ENCODE measurements at places on chromosomes 11 and 22.

DNA sequence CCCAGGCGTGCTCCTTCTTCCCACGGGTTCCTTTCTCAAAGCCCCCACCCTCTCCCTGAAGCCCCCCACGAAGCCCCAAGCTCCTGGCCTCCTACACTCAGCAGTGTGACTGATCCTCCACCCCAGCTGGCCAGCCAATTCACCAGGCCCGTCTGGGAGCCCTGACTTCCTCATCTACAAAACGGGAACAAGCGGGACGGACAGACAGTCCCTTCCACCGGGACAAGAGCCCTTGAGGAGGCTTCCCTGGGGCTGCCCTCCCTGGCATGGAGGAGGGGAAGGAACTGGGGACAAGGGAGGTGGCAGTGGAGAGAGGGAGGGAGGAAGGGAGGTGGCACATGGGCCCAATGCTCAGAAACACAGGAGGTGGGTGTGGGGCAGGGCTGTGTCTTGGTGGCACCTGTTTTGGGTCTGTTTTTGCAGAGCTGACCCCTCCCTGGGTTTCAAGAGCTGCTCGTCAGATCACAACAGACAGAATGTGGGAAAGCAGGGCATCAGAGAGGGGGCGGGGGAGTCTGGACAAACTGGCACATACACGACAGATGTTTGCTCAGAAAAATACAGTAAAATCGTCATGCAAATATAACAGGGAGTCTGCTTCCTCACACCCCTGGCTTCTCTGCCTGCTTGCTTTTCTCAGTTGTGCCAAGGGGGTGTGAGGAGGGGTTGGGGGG lies 56.8 kb downstream of the ELFN2 start:
- no peak for DNase-seq

GRCh38 chr11:32809313-32809712 lies 14.9 kb upstream of the CCDC73 start:
- DNase-seq: peak; percentile 66

DNA sequence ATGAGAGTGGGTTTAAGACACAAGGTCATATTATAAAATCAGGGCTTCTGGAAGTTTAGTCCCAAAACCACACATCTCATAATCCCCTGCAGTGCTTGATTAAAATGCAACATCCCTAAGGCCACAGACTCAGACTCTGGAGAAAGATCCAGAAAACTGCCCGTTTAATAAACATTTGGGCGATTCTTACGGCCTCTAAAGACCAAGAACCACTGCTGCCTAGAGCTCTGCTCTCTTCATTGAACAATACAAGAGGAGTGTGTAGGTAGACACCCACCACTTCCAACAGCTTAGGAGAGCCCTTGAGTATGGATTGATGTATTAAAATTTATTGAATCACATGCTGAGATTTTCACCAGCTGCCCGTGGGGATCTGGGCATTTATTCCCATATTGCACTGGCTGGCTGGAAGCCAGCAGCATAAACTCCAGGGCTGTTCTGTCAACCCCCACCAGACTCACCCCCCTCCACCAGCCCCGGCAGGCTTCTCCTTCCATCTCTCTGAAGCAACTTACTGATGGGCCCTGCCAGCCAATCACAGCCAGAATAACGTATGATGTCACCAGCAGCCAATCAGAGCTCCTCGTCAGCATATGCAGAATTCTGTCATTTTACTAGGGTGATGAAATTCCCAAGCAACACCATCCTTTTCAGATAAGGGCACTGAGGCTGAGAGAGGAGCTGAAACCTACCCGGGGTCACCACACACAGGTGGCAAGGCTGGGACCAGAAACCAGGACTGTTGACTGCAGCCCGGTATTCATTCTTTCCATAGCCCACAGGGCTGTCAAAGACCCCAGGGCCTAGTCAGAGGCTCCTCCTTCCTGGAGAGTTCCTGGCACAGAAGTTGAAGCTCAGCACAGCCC lies 749 bp upstream of the BEST1 start:
- DNase-seq: peak; percentile 79

DNA sequence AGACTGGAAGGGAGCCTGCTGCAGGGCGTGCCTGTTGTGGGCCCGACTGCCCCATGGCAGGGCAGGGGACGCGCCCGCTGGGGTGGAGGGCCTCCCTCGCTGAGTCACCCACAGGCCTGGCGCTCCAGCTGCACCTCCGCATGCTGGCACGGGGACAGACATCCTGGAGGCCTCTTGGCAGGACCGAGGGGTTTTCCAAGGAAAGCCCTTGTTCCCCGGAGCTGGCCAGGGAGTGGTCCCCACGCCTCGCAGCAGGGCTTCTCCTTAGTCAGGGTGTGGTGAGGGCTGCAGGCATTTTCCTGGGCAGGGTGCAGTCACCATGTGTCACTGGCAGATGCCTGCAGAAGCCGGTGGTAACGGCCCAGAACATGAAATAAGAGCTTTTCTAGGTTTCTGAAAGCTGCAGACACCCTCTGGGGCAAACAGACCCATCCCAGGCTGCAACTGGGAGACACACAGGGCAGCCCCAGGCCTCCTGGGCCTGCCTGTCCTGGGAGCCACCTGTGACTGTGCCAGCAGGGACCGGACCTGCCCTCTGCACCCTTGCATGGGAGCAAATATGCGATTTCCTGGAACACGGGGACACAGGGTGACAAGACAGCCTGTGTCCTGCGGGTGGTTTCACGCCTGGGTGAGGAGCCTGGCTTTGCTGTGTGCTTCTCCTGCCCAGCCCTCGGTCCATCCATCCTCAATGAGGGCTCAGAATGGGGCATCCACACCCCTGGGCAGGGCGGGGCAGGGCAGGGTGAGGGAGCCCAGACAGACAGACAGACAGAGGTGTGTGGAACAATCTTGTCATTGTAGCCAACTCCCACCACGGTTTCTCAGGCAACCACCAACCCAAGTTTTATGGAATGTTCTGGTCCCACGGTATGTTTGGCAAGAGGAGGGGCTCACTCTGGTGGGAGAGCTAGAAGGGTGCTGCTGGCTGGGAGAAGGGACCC lies 43.2 kb upstream of the FADD start:
- DNase-seq: peak; percentile 81

- DNase-seq: peak; percentile 72
These were observed 8.6 kb upstream of the ARAP1 start for GRCh38 chr11:72760539-72761405.

DNA sequence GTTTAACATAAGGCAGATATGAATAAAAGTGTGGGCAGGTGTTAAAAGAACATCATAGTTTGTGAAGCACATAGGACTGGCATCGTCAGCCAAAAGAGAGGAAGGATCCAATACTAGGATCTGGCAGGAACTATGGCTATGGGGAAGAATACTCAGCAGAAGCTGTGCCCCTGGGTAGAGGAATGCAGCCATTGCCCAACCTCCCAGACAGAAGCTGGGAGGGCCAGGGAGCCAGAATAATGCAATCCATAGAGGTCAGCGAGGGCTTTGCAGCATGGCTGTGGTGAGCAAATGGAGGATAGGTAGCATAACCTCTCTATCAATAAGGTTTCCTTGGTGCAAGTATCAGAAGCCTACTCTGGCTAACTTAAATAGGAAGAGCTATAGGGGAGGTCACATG lies 11.7 kb upstream of the CSTF3 start:
- no peak for DNase-seq

DNA sequence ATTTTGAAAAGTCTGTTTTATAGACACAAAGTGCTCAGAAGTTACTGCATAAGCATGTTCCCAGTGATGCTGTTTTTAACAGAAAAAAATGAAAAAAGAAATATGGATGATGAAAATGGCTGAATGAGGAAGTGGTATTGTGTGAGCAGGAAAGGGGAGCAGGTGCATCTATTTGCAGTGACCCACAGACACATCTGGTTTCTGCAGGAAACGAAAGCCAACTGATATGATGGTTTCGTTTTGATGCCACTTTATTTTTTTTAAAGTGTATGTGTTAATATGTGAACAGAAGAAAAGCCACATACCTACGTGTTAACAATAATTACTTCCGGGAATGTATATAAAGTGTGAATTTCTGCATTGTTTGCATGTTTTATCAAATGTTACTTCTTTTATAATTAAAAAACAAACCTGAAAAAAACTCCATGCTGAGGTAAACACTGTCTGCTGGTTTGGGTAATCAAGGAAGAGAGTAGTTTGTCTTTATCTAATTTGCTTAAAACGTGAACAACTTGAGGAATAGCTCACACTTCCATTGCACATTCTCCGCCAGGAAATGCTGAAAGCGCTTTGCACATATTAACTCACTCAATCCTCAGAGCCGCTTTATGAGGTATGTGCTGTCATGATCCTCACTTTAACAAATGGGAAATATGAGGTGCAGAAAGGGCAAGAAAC lies 1335.9 kb downstream of the TBC1D22A start:
- DNase-seq: no peak

- no peak for DNase-seq
These were observed 252.3 kb downstream of the TBC1D22A start for GRCh38 chr22:47014636-47015345.

GRCh38 chr22:44610071-44610470 lies 91.9 kb upstream of the PRR5 start:
- no peak for DNase-seq

Data from fibroblast of lung (primary cell).